ENCODE measurements at places on chromosomes 12 and 14. TPM values are rescaled to one million over a fixed set of nuclear protein-coding genes. Genes with fewer than 3 reads are reported as not detected.

DNA sequence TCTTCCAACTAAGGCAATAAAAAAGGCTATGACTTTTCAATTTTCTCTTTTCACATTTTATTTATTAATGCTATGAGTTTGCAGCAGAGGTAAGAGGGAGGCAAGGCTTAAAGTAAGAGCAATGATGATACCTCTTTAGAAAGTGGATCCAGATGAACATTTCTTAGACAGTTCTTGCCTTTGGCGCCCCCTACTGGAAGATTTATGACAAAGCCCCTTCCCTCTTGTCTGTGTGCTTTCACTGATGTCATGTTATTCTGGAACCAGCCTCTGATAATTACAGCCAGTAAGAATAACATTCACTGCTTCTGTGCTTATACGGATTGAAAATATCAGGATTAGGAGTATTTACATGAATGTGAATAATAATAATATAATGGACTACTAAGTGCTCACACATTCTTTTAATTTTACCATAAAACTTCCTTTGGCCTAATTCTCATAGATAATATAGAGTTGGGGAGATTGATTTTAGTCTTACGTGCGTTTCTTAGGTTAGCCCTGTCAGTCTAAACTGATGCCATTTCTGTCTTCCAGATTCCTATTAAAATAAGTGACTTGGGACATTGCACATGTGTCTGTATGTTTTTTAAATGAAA is 1929.9 kb upstream of the SEL1L start:
- peak; percentile 71 for DNase-seq

DNA sequence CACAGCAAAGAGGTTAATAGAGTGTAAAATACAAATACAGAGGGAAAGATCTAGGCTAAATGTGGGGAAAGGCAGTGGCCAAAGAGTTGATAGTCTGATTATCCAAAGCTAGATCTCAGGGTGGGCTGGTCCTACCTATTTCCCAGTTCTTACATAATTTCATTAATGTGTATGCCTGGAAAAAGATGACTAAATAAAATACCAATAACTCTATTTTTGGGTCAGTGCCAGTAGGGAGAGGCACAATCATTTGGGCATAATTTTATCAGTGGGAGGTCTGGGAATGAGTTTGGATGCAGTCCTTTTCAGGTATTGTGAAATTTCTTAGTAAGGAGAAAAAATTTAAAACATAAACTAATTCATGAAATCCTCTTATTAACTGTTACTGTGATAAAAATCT is 30.6 kb upstream of the CLEC14A start:
- DNase-seq, result no peak

GRCh38 chr12:107284692-107285091 is 191.3 kb upstream of the CRY1 start:
- no peak for DNase-seq

GRCh38 chr12:50934981-50935807 is 17.1 kb upstream of the HIGD1C start:
- DNase-seq, result peak; percentile 52

DNA sequence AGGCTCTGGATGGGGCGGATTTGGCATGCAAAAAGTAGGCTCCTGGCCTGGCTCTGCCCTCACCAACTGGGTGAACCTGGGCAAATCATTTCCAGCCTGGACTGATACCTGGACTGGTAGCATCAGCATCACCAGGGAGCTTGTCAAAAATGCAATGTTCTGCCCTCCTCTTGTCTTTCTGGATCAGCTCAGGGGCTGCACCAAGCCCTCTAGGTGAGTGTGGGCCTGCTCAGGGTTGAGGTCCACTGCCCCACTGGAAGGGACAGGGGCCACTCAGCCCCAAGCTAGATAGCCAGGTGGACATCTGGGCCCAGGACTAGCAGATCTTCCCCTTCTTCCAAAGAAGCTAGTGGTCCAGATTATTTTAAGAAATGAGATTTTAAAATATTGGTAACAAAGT is 99.6 kb downstream of the RBM19 start:
- DNase-seq, result no peak

GRCh38 chr12:24608108-24608507 is 340.8 kb downstream of the BCAT1 start:
- DNase-seq, result no peak

DNA sequence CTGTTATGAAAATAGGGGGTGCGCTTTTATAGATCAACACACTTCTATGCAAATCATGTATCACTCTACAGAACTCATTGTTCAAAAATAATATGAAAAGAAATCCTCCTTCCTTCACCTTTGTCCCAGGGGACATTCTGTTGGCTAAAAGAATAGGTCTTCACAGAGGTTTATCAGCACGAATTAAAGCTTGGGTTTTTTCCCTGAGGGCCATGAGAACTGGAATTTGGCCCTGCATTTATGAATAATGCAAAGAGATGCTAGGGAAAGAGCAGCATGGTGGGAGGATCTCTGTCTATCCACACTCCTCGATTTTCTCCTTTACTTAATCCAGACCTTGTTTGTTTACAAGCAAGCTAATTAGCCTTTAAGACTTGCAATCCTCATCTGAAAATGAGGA is 16.2 kb upstream of the CRADD start:
- no peak for DNase-seq

GRCh38 chr12:89523843-89524540 is 604 bp downstream of the GALNT4 start:
- no peak for DNase-seq

DNA sequence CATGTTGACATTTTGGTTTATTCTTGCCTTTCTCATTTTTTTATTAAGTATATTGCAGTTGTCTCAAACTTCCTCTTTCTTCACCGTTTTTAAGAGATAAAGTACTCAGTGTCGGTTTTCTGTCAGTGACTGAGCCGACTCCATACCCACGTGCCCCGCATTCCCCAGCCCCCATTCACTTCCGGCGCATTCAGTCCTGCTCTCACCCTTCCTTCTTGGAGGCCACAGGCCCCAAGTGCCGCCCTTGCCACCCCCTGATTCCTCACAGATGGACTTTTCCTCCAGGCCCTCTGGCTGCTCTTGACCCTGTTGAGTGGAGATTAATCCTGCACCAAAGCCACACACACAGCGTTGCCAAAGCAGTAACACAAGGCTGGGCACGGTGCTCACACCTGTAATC is 19.1 kb upstream of the DNAH10 start:
- DNase-seq, result no peak

DNA sequence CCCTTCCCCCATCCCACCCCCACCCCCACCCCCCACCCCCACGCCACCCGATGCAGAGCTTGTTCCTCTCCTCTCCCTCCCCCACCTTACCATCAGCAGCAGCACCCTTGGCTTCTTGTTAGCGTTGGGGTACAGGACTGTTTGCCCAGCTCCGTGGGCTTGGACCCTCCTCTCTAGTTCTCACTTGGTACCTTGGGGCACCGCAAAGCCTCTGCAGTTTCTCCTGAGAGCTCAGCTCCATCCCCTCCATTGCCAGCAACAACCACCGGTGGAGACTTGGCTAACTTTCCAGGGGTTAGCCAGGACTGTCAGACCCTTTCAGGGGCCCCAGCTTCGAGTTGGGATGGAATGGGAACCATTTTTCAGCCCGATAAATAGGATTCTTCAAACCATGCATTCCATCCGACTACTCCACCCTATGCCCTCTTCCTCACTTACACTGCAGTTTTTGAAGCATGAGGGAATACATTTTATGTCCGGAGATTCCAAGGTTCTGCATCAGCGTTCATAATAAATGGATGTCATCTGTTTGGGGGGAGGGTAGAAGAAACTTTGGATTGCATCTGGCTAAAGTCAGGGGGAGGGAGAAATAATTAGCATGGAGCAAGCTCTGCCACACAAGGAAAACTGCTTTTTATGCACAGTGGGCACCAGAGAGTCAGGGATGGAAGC is 1.1 kb downstream of the SCN8A start:
- DNase-seq, result no peak

DNA sequence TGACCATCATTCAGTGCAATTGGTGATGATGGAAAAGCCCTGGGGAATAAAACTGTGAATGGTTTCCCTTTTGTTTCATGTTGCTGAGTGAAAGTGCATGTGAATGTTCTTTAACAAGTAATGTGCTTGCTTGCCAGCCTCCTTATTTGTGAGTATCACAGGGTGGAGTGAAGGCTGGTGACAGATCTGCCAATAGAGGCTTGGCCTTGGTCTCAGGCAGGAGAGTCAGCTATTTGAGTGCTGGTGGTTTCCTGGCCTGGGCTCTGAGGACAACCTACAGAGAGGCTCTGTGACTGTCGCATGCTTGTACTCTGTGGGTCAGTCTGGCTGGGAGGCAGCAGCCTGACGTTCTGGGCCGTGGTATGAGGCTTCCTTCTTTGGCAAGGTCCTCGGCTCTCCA is 20.7 kb downstream of the KRT85 start:
- DNase-seq, result no peak

- DNase-seq, result no peak
These were observed 49.0 kb upstream of the ISM2 start for GRCh38 chr14:77547512-77548180.

DNA sequence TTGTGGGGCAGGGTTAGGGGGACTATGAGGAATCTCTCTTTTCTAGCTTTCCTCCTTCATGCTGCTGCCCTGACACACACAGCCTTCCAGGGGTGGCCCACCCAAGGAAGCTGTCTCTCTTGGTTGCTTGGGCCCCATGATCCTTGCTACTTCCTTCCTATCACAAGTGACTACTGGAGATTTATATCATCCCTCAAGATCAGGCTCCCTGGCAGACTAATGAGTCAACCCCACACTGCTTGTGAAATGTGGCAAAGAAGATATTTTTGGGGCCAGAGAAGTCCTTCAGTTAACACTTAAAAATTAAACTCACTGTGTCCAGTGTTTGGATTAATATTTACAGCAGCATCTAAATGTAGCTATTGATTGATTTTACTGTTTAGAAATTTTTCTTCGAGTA is 1.5 kb downstream of the OR4E1 start:
- no peak for DNase-seq

DNA sequence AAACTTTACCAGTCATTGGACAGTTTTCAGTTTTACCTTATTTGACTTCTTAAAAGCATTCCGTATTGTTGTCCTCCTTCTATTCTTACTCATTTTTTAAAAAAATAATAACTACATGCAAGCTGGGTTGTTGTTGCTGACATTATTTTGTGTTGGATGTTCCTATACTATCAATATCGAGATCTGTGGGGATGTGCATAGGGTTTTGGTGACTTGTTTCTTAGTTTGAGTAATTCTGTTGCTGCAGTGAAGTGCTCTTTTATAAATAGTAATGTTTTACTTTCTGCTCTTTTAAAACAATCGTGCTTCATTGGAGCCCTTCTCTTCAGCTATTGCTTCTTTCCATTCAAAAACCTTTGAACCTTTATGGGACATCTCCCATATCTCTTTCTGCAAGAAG is 79.4 kb downstream of the METTL25 start:
- DNase-seq, result no peak

DNA sequence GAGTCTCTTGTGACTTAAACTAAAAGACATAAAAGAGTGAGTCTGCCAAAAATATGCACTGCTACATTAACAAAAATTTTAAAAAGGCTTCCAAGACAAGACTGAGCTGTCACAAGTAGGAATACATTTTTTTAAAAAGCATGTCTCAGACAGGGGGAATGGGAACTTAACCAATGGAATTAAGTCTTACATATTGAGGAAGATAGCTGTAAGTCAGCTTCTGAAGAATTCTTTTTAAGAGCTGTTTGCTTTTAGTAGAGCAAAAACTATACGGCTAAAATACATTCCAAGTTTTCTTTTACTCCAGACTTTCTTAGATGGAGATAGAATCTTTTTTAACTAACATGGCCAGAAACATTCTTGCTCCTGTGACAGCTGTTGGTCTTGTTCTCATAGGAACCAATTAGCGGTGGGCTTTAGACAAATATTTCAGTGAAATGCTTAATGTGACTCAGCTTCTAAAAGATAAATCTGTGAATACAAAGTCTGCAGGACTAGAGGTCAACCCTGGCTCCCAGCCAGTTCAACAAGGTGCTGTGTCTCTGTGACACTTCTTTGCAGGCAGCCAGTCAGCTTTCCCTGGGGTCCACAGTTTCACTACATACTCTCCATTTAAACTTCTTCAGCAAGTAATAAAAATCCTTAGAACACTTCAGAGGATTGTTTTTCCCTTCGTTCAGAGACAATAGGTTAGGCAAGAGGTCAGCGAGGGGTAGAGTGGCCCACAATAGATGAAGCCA is 187.6 kb downstream of the NAV3 start:
- DNase-seq, result peak; percentile 47

GRCh38 chr14:103916636-103917262 is 11.5 kb upstream of the TDRD9 start:
- DNase-seq, result no peak

DNA sequence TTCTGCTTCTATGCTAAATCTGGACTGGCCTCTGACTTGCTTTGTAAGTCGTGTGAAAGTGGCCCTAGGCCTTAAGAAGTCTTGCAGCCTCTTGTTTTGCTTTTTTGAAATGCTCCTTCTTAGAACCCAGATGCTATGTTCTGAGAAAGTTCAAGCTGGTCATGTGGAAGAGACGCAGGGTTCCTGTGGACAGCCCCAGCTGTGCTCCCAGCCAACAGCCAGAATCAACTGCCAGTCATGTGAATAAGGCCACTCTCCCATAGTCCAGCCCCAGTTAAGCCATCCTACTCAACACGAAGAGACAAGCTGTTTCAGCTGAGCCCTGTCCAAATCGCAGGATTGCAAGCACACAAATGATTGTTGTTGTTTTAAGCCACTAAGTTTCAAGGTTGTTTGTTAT is 37.3 kb upstream of the TBPL2 start:
- no peak for DNase-seq

The KRT80 gene
- total RNA-seq, result 1.8 TPM

The PMCH gene
- not detected for total RNA-seq

The LRRIQ1 gene
- total RNA-seq, result 33.2 TPM

The MMP14 gene
- total RNA-seq, result 162 TPM

The RPL6 gene
- total RNA-seq, result 1,004 TPM

The EXOC3L4 gene
- total RNA-seq, result 4.0 TPM

The METAP2 gene
- 60.4 TPM for total RNA-seq

The IGF1 gene
- total RNA-seq, result 60.7 TPM

Measured in lung (tissue), 17 donors.